ENCODE measurements at places on chromosomes 2 and 18.

- no peaks in the 10 kb centered on the region for H3K4me1 ChIP-seq
- H3K4me3 ChIP-seq, result no peak overlapping the region
- H3K27me3 ChIP-seq, result no peaks in the 10 kb centered on the region
These were observed 44.1 kb upstream of the EPAS1 start for GRCh38 chr2:46252891-46253659.

- DNase-seq, result no peak
- no peaks in the 10 kb centered on the region for H3K4me1 ChIP-seq
- no peak overlapping the region for H3K4me3 ChIP-seq
- no peaks in the 10 kb centered on the region for H3K27me3 ChIP-seq
- H3K36me3 ChIP-seq, result no peaks in the 10 kb centered on the region
These were observed 800.4 kb upstream of the ID2 start for GRCh38 chr2:7881466-7881865.

DNA sequence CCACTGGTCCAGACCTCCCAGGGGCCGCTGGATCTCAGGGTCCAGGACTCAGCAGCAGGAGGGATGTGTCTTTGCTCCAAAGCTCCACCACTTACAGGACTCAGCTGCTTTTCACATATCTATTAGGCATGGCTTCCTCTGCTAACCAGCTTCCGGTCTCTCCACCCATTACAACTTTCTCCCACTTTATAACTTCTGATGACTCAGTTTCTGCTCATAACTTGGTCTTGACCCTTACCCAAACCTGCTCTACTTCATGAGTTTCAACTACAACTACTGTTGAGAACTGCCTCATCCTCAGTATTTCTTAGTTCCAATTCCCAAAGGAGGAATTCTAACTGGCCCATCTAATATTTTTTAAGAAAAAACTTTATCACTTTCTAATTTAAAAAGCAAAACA lies 17.2 kb downstream of the SULT1C2 start:
- DNase-seq, result no peak
- no peaks in the 10 kb centered on the region for H3K36me3 ChIP-seq
- H3K27me3 ChIP-seq, result peaks cover 4% of the 10 kb centered on the region
- H3K4me1 ChIP-seq, result peaks cover 5% of the 10 kb centered on the region
- H3K27ac ChIP-seq, result no peak overlapping the region
- H3K4me3 ChIP-seq, result no peak overlapping the region

GRCh38 chr18:67977067-67977616 lies 460.6 kb upstream of the DSEL start:
- no peaks in the 10 kb centered on the region for H3K36me3 ChIP-seq
- no peaks in the 10 kb centered on the region for H3K4me1 ChIP-seq
- no peak overlapping the region for H3K4me3 ChIP-seq
- no peaks in the 10 kb centered on the region for H3K27me3 ChIP-seq
- H3K27ac ChIP-seq, result no peak overlapping the region

GRCh38 chr2:212539072-212539880 lies 674 bp upstream of the ERBB4 start:
- peaks cover 62% of the 10 kb centered on the region for H3K27me3 ChIP-seq
- H3K36me3 ChIP-seq, result no peaks in the 10 kb centered on the region
- no peak overlapping the region for H3K27ac ChIP-seq
- H3K4me1 ChIP-seq, result peaks cover 14% of the 10 kb centered on the region
- no peak for DNase-seq
- H3K4me3 ChIP-seq, result peak overlapping the region; percentile 62

DNA sequence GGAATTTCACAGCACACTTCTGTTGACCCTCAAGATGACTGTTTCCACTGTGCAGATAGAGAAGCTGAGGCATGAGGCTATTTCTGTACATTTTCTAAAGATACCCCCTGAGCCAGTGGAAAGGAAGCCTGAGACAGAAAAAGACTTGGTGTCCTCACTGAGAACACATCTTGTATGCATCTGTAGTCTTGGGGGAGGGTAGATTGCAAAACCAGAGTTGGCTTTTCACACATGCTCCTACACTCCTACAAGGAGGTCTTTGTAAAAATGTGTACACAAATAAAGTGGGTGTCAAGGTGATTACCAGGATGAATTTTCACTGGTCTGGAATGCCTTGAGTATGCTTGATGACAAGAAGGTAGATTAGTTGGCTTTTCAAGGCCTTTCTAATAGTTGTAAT lies 98.0 kb downstream of the KCTD18 start:
- H3K4me3 ChIP-seq, result no peak overlapping the region
- peaks cover 11% of the 10 kb centered on the region for H3K4me1 ChIP-seq
- no peak for DNase-seq
- H3K27ac ChIP-seq, result no peak overlapping the region

DNA sequence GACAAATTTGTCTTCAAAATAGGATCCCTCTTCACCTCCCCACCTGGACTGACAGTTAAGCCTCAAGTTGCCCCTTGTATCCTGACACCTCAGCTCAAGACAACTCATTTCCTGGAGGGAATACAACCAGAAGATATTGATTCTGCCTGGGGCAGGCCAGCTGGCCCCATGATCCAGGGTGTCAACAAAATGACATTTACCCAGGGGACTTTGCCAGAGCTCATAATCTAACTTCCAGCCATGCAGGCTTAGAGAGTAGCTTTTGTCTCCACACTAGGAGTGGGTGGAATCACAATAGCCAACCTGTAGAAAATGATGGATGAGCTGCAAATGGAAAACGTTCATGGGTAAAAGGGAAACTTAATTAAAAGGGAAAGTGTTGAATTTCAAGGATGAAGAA lies 220.1 kb upstream of the DPP10 start:
- H3K27ac ChIP-seq, result no peak overlapping the region
- peaks cover 30% of the 10 kb centered on the region for H3K27me3 ChIP-seq
- no peaks in the 10 kb centered on the region for H3K36me3 ChIP-seq

- no peaks in the 10 kb centered on the region for H3K27me3 ChIP-seq
- no peak for DNase-seq
- H3K4me3 ChIP-seq, result no peak overlapping the region
- no peaks in the 10 kb centered on the region for H3K36me3 ChIP-seq
These were observed 45.4 kb upstream of the REG3G start for GRCh38 chr2:78980152-78980465.

GRCh38 chr2:209451209-209451834 lies 27.5 kb downstream of the MAP2 start:
- no peak overlapping the region for H3K4me3 ChIP-seq
- no peaks in the 10 kb centered on the region for H3K4me1 ChIP-seq
- H3K36me3 ChIP-seq, result no peaks in the 10 kb centered on the region
- H3K27ac ChIP-seq, result no peak overlapping the region
- no peak for DNase-seq

GRCh38 chr18:57210716-57211411 lies 64.0 kb downstream of the BOD1L2 start:
- no peak for DNase-seq
- no peaks in the 10 kb centered on the region for H3K36me3 ChIP-seq
- H3K4me3 ChIP-seq, result no peak overlapping the region
- no peak overlapping the region for H3K27ac ChIP-seq

- DNase-seq, result no peak
- peaks cover 37% of the 10 kb centered on the region for H3K36me3 ChIP-seq
These were observed 15.2 kb downstream of the POLI start for GRCh38 chr18:54284535-54284934.

GRCh38 chr2:7281231-7282201 lies 364.3 kb downstream of the RNF144A start:
- H3K27ac ChIP-seq, result no peak overlapping the region
- no peaks in the 10 kb centered on the region for H3K27me3 ChIP-seq
- no peak overlapping the region for H3K4me3 ChIP-seq
- peaks cover 5% of the 10 kb centered on the region for H3K4me1 ChIP-seq
- no peak for DNase-seq

- H3K27me3 ChIP-seq, result no peaks in the 10 kb centered on the region
- H3K4me3 ChIP-seq, result no peak overlapping the region
- peaks cover 57% of the 10 kb centered on the region for H3K36me3 ChIP-seq
- peak overlapping the region; percentile 77 for H3K27ac ChIP-seq
- no peak for DNase-seq
These were observed 39.6 kb downstream of the DOCK10 start for GRCh38 chr2:225002656-225003045.

DNA sequence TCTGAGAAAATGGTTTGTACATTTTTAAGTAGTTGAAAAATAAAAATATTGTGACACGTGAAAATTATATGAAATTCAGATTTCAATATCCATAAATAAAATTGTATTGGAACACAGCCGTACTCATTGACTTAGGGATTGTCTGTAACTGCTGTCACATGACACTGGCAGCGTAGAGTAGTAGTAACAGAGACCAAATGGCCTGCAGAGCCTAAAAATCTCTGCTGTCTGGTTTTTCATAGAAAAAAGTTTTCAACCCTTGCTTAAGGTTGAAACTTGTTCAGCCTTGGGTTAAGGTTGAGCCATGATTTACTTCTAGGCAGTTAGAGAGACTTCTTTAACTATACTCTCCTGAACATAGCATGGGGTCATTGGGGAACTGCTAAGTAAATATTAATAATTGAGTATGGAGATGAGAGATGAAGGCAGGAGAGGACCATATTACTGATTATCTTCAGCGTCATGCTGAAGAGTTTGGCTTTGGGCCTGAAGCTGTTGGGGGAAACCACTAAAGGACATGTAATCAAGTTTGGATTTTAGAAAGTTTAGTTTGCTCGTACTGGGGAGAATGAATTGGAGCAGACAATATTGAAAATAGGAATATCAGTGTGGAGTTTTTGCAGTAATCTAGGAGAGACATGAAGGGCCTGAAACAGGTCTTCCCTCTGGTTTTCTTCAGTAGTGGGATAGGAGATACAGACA lies 16.2 kb downstream of the EML4 start:
- H3K27ac ChIP-seq, result no peak overlapping the region
- peaks cover 22% of the 10 kb centered on the region for H3K36me3 ChIP-seq
- DNase-seq, result no peak
- H3K4me1 ChIP-seq, result peaks cover 54% of the 10 kb centered on the region
- H3K4me3 ChIP-seq, result no peak overlapping the region

GRCh38 chr2:35447215-35447614 lies 908.4 kb upstream of the CRIM1 start:
- no peaks in the 10 kb centered on the region for H3K36me3 ChIP-seq
- H3K27ac ChIP-seq, result no peak overlapping the region
- no peak for DNase-seq
- no peaks in the 10 kb centered on the region for H3K4me1 ChIP-seq
- no peak overlapping the region for H3K4me3 ChIP-seq

DNA sequence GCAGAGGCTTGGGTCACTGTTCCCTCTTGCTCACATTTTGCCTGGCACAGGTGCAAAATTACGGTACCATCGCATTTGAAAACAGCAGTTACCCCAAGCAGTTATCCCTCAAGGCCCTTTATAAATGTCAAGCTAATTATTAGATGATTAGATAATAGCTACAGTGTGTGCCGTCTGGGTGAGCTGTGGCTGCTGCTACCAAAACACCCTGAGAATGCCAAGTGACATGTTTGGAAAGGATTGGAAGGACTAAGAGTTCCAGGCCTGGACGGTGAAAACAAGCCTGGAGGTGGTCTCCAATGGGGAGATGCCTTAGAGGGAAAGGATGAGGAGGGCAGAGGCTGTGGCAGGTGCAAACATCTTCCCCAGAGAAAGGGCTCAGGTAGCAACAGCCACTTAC lies 120.6 kb downstream of the CAPN13 start:
- no peaks in the 10 kb centered on the region for H3K36me3 ChIP-seq
- no peaks in the 10 kb centered on the region for H3K27me3 ChIP-seq
- no peaks in the 10 kb centered on the region for H3K4me1 ChIP-seq
- no peak for DNase-seq
- H3K4me3 ChIP-seq, result no peak overlapping the region

GRCh38 chr18:3340015-3340681 lies 78.2 kb downstream of the MYL12B start:
- H3K27me3 ChIP-seq, result no peaks in the 10 kb centered on the region
- H3K36me3 ChIP-seq, result no peaks in the 10 kb centered on the region
- H3K27ac ChIP-seq, result no peak overlapping the region
- no peak overlapping the region for H3K4me3 ChIP-seq
- DNase-seq, result no peak
- H3K4me1 ChIP-seq, result peaks cover 7% of the 10 kb centered on the region

DNA sequence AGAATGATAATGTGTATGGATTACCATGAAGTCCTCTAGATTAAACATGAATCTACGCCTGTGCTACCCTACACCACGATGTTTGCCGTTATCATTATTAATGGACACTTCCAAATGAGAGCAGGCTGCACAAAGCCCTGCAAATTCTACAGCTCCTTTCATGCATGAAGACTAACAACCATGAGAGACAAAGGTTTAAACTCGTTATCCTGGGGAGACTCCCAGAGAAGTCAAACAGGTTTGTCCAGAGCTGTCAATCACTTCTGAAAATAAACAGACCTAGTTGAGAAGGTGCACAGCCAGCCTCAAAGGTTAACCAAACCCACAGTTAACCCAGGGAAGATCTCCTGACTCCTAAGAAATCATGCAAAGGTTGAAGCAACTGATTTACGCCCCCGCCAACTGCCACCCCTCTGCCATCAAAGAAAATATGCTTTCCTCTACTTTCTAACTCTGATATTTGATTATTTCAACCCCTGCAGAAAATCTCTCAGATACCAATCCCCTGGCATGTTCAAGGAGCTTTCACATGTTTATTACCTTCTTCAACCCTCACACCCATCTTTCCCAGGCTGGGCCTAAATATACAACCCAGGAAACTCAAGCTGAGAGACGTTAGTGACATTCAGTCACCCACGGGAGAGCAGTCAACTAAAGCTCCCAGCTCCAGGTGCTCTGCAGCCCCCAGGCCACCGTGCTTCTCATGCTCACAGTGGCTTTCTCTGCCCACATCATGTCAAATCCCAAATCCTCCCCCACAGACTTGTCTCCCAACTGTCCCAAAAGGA lies 35.9 kb downstream of the MYO5B start:
- no peak overlapping the region for H3K27ac ChIP-seq
- H3K4me1 ChIP-seq, result no peaks in the 10 kb centered on the region
- H3K36me3 ChIP-seq, result no peaks in the 10 kb centered on the region
- H3K27me3 ChIP-seq, result peaks cover 24% of the 10 kb centered on the region
- no peak overlapping the region for H3K4me3 ChIP-seq
- DNase-seq, result no peak

- H3K27ac ChIP-seq, result no peak overlapping the region
- H3K4me3 ChIP-seq, result no peak overlapping the region
- DNase-seq, result peak; percentile 5
- H3K27me3 ChIP-seq, result peaks cover 11% of the 10 kb centered on the region
- no peaks in the 10 kb centered on the region for H3K36me3 ChIP-seq
These were observed 426.7 kb upstream of the SMIM21 start for GRCh38 chr18:75854174-75854573.

DNA sequence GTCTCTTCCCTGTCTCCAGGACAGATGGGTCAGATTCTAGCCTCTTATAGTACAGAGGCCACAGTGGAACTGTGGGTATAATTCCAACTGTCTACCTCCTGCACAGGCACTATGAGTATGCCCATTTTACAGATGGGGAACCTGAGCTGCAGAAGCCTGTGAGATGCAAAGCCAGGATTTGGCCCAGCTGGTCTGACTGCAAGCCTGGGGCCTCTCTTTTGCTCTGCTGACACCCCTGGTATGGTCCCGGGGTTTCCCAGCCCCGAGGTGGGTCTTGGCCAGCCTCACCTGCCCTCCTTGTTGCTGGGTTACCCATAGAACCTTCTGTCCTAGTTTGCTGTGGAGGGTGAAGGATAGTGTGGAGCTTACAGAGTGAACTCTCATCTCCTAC lies 9.8 kb downstream of the HS6ST1 start:
- peaks cover 26% of the 10 kb centered on the region for H3K4me1 ChIP-seq
- H3K36me3 ChIP-seq, result peaks cover under 1% of the 10 kb centered on the region
- H3K27ac ChIP-seq, result no peak overlapping the region
- no peaks in the 10 kb centered on the region for H3K27me3 ChIP-seq
- no peak for DNase-seq
- no peak overlapping the region for H3K4me3 ChIP-seq

- no peak overlapping the region for H3K4me3 ChIP-seq
- no peaks in the 10 kb centered on the region for H3K36me3 ChIP-seq
- H3K4me1 ChIP-seq, result no peaks in the 10 kb centered on the region
- no peaks in the 10 kb centered on the region for H3K27me3 ChIP-seq
- no peak for DNase-seq
These were observed 18.9 kb upstream of the ME2 start for GRCh38 chr18:50859793-50860555.
